ENCODE measurements at places on chromosomes 4 and X.

DNA sequence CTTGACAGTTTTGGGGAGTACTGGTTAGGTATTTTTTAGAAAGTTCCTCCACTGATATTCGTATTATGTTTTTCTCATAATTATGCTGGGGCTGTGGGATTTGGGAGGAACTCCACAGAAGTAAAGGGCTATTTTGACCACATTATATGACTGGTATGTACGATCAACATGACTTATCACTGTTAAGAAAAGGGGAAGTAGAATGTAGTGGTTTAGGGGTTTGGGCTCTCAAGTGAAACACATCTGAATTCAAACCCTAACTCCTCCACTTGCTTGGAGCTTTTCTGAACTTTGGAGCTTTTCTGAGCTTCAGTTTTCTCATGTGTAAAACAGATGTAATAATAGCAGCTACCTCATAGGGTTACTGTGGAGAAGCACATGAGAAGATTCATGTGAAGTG, 96.4 kb upstream of the C1GALT1C1 start:
- no peak for DNase-seq

DNA sequence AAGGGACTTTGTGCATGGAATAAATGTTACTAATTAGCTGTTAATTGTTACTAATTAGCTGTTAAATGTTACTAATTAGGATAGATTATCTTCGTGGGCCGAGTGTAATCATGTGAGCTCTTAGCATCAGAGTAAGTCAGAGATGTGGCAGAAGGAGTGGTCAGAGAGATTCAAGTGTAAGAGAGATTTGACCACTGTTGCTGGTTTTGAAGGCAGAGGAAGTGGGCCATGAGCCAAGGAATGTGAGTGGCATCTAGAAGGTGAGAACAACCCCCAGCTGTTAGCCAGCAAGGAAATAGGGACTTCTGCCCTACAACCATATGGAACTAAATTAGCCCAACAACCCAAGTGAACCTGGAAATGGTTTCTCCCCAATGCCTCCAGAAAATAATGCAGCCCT, 28.2 kb downstream of the ODAPH start:
- no peak for DNase-seq

DNA sequence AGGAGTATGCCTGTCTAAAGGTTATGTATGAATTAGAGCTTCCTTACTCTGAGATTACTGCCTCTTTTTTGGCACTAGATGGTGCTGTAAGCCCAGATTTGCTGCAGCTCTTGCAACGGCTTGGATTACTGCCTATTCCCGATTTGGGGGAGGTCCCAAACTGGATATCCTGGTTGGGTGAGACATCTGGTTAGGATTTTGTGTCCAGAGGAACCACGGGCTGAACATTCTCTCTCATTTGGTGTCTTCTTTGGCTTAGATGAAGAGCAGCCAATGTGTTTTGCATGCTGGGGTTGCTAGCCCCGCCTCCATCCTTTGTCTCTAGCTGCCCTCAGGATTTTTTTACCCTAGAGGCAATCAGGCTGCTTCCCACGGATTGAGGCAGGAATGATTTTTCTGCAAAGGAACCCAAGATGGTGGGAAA, 31.9 kb downstream of the F8A1 start:
- peak; percentile 42 for DNase-seq

- DNase-seq: no peak
Observed at GRCh38 chr4:3241898-3242524, 6.9 kb upstream of the MSANTD1 start.

DNA sequence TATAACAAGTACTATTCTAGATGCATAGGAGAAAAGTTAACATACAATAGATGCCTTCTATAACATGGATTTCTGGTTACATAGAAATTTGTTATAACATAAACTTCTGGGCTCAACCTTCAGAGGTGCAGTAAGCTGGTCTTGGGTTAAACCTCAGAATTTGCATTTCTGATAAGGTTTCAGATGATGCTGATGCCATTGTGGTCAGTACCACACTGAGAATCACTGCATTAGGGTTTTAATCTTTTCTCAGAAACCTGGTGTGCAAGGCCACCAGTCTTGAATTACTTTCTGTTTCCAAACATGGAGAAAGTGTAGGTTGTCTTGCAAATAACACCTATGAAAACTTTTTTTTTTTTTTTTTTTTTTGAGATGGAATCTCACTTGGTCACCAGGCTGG, 146.2 kb downstream of the SPOCK3 start:
- DNase-seq: no peak

- no peak for DNase-seq
Observed at GRCh38 chr4:109406337-109406931, 27.2 kb upstream of the SEC24B start.

- peak; percentile 81 for DNase-seq
Observed at GRCh38 chr4:105637408-105638176, 70.9 kb downstream of the INTS12 start.

DNA sequence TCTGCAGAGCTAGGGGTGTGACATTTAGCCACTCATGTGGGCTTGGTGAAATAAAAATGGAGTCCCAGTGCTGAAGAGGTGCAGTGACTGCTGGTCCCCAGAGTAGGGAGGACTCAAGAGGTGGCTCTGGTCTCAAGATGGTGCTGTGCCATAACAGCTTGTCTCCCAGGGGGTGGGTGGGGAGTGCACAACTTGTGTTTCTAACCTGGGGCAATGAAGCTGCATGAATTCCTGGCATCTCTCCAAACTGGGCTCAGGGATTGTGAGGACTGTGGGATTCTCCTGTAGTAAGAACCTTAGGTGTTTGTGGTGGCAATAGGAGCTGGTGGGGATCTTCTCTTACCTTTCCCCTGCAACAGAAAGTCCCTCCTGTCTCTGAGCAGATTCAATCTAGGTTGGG, 278.9 kb upstream of the SFRP2 start:
- no peak for DNase-seq

DNA sequence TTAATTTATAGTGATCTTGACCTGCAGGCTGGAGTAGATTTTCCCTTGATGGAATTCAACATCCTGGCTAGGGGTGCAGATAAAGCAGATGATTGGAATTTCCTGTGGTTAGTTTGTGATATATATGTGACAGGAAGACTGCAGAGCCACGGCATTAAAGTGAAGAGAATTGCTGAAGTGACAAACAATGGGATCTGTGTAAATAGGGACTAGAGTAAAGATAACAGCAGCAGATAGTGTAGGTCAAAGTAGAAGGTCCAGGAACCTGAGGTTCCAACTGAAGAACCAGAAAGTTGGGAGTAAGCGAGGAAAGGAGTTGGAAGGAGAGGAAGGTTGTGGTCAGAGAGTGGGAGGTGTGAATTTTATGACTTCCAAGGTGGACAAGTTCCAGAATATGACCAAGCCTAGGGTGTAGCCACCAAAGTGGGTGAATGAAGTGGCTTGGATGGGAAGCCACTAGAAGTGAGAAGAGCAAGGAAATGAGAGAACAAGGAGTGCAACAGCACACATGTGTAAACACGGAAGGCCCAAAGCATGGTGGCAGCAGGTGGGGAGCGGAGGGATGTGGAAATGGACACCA, 325.0 kb downstream of the RAB28 start:
- DNase-seq: peak; percentile 92

DNA sequence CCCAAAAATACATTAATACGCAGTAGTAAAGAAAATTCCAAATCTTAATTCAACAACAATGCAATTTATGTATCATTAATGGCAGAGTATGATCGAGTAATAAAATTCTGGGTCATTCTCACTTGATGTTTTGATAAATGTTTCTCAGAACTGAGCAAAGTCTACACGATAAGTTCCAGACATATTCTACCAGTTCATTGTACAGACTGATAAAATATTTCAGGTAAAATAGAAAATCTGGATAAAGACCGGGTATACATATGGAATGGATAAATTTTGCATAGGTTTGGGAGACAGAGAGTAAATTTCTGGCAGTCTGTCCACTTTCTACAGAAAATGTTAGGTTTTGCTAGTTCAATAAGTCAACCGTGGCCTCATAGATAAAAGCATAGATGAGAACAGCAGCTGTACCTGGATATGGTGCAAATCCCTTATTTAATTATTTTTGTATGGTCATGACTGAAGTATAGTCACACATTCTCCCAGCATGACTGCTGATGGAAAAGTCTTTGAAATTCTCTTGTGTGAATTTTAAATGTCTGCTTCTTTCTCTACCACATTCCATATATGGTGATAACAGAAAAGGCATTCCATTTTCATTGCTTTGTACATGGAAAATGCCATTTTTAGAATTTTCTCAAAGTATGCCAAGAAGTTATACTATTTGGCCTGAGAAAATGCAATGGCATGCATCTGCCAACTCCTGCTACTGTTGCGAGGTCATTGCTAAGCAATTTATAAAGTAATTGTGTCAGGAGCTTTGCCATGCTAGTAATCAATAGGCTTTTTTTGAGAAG, 301.9 kb upstream of the ARSJ start:
- DNase-seq: no peak
